NCI-H446 treated with DMSO at 0.1 percent for 48 hours (cell line): ENCODE measurements at places on chromosomes 6 and 20.
A peak's percentile ranks its signal among the peaks of the same experiment; 100 is the strongest.

DNA sequence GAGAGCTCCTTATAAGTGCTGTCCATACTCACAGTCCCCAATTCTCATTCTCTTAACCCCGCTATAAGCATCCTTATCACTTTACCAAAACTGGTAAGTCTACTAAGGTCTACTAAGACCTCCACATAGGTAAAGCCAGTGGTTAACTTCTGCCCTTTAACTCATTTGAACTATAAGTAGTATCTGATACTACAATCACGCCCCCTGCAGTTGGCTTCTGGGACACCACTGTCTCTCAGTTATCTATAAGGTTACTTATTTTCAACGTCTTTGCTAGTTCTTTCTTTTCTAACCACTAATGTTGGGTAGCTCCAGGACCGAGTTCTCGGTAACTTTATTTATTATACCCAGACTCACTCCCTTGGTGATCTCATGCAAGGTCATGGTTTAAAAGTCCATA lies 142.6 kb downstream of the ARHGAP18 start:
- DNase-seq = no peak

- DNase-seq = no peak
These were observed 237.2 kb downstream of the CDKAL1 start for GRCh38 chr6:20771409-20771808.

DNA sequence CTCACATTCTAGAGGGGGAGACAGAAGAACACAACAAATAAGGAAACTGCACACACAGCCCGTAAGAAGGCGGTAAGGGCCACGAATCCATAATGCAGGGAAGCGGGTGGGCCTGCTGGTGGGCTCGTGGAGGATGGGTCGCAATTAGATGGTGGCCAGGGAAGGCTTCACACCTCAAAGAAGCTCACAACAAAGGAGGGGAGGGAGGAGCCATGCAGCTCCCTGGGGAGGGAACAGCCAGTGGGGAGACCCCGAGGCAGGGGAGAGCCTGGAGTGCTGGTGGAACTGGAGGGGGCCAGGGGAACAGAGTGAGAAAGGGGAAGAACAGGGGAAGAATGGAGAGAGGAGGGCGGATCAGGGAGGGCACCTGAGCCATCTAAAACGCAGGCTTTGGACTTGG lies 13.4 kb downstream of the SRC start:
- no peak for DNase-seq

- no peak for DNase-seq
These were observed 109.0 kb downstream of the HMGCLL1 start for GRCh38 chr6:55469951-55470366.

DNA sequence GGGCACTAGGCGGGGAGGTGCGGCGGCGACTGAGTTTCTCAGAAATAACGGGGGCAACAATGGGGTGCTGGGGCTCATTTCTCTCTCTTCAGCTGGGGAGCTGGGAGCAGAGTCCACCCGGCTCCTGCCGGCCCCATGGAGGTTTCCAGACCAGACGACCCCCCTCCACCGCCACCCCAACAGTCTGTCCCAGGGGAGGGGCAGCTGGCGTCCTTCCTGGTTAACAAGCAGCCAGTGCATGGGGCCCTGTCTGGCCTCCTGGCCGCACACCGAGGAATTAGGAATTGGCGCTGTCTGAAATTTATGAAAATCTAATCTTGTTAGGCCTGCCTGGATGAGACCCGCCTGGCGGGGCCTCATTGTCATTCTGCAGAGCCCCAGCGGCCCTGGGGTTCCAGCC lies 42.4 kb downstream of the PMEPA1 start:
- no peak for DNase-seq

GRCh38 chr6:168606722-168607121 lies 165.7 kb downstream of the SMOC2 start:
- DNase-seq = no peak

GRCh38 chr6:104639668-104640067 lies 220.1 kb downstream of the HACE1 start:
- no peak for DNase-seq

DNA sequence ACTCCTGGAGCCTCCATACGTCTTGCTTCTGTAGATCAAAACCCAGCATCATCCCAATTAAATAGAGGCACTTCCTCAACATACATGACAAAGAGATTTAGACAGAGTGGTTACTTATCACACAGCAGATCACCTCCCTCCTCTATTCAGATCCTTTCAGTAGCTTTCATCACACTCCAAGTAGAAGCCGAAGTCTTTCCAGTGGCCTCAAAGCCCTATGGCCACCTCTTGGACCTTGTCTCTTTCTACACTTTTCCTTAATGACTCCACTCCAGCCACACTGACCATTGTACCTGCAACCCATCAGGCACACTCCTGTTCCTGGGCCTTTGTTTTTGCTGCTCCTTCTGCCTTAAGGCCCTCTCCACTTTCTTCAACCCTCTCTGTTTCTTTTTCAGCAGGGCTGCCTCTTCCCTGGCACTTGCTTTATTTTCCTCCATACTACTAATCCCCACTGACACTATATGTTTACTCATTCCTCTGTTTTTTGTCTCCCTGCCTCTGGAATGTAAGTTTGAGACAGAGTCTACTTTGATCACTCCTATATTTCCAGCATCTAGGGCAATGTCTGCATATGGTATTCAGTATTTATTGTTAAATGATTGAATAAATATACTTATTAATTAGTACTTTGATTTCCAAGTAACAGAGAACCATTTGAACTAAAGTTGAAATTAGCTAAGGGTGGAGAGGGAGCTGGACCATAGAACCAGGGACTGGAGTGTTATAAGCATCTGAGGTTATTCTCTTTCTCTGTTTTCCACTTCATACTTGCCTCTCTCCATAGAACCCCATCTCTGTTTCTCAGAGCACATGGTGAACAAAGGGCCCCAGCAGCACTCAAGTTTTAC lies 43.4 kb upstream of the TRAM2 start:
- DNase-seq = no peak

GRCh38 chr6:3230900-3231246 lies 3.4 kb upstream of the TUBB2B start:
- DNase-seq = peak; percentile 73

DNA sequence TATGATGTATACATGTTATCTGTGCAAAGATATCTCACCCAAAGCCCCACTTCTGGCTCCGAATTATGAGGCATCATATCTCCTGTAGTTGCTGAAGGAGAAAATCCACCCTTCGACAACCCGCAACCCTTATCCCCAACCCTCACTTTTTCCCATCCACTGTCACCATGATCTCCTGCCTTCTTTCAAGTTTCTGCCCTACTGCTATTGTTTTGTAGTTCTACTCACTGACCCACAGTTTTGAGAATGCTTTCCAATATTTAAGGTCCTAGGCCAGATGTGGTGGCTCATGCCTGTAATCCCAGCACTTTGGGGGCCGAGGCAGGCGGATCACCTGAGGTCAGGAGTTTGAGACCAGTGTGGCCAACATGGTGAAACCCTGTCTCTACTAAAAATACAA lies 22.2 kb downstream of the ADGRF1 start:
- no peak for DNase-seq

- DNase-seq = no peak
These were observed 87.2 kb downstream of the PRND start for GRCh38 chr20:4808872-4809271.

DNA sequence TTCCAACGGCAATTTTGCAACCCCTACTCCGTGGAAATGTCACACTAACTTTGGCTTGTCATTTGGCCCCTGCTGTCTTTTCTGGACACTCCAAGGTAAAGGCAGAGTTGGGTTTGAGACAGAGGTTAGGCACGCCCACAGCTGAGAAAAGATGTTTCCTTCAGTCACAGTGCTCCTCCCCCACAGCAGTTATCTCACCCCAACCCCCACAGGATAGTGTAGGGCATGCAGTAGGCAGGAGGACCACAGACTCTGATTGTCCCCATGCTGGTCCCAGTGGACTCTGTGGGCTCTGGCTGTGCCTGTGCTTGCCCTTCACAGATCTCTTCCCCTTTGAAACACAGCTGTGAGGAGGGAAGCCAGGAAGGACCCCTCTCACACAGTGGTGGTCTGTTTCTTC lies 124.0 kb upstream of the CARMIL1 start:
- DNase-seq = no peak

DNA sequence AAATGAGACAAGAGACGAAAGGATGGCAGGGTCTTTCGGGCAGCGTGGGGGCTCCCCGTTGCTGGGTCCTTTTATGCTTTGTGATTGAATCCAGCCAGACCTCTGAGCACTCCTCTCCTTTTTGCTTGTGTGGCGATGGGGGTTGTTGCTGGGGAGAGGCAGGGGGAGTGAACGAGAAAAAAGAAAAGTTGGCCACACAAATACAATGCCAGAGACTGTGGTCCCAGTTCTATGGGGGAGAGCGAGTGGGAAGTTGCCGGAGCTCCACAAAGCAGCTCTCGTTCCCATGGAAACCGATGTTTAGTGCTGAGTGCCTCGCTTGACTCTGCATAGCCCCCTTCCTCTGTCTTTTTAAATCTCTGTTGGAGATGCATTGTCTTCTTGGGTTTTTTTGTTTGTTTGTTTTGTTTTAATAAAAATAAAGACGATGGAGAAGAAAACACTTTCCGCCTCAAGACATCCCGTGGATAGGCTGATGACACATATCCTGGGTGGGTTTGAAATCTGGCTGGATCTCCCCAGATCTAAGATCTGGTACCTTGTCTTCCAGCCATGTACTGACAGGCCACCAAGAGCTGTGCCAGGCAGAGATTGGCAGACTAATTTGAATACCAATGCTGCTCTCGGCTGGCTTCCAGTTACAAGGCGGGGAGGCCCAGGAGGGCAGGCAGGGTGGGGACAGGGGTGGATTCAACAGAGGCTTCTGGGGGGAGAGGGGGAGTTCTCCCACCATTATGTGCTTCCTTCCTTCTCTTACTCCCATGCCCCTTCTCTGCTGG lies 529.3 kb downstream of the QKI start:
- no peak for DNase-seq

GRCh38 chr6:90863043-90863442 lies 276.2 kb upstream of the MAP3K7 start:
- no peak for DNase-seq

DNA sequence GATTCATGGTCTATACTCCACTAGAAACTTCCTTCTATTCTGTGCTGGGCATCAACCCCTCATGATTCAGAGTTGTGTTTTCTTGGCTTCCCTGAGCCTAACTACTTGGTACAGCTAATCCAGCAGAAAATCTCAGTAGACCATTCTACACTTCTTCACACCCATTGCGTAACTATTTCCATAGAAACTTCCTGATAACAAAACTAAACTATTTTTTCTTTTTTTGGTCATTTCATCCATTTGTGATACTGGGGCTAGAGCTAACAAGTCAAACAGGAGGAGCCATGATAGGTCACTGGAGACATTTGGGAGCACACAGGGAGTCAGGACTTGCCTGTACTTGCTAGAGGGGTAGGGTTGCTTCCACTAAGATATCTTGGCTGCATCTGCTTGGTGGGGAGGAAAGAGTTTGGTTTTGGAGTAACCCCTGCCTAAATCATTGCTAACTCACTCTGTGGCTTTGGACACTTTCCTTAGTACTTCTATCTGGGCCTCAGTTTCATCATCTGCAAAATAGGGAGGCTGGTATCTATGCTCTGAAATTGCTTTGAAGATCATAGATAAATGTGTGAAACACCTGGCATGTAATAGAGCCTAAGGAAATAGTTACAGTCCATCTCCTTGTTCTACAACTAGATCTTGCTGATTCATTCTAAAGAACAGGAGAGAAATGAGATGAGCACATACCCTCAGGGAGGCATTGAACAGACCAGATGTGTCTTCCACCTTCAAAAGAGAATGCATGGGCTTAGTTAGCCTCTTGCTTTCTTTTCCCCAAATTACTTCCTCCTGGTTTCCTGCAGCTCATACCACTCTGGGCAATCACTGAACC lies 127.9 kb upstream of the ADGRF1 start:
- no peak for DNase-seq
